ENCODE measurements at places on chromosomes 5 and 9. TPM values are rescaled to one million over a fixed set of nuclear protein-coding genes. Genes with fewer than 3 reads are reported as not detected.

- DNase-seq = no peak
Measured at GRCh38 chr9:5511935-5512580, 1.7 kb downstream of the PDCD1LG2 start.

DNA sequence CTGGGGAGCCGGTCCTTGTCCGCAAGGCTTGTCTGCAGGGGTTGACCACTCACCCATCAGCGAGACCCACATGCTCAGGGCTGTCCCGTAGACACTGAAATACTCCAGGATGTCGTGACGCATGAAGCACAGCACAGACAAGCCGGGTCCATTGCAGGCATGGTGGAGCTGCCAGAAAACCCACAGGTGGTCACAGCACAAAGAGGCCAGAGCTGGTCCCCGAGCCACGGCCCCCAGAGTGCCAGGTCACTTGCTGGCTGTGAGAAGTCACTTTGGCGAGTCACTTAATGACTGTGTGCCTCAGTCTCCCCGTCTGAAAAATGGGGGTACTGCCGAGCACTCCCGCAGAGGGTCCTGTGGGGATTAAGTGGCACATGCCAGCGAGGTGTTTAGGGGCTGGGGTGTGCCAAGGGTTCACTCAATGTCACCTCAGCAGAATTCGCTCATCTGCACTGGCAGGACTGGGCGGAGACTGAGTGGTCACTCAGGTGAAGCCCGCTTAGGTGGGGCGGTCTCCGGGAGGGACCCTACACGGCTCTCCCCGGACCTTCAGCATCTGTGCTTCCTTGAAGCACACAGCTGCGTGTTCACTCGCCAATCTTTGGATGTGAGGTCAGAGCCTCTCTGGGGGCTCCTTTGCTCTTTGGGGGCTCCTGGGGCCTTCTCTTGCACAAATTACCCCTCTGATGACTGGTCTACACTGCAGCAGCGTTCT is 4.5 kb downstream of the MYMK start:
- DNase-seq = no peak

GRCh38 chr5:166795756-166796155 is 1495.7 kb upstream of the WWC1 start:
- no peak for DNase-seq

DNA sequence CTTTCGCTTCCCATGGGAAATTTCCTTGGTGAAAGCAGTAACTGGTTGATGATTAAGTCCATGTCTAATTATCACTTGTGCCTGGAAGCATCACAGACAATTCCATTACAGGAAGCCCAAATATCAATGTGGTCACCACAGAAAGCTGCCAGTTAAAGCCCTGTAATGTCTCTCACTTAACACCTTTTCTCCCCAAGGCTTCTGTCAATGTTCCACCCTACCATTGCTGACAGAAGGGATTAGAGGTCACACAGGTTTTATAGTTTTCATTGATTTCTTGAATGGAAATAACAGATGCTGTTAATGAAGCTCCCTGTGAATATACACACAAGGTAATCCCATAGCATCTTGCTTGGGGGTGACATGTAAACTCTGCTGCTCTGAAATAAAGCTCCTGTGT is 279.2 kb downstream of the COX7C start:
- no peak for DNase-seq

The DPYSL3 gene
- total RNA-seq = 1.6 TPM

DNA sequence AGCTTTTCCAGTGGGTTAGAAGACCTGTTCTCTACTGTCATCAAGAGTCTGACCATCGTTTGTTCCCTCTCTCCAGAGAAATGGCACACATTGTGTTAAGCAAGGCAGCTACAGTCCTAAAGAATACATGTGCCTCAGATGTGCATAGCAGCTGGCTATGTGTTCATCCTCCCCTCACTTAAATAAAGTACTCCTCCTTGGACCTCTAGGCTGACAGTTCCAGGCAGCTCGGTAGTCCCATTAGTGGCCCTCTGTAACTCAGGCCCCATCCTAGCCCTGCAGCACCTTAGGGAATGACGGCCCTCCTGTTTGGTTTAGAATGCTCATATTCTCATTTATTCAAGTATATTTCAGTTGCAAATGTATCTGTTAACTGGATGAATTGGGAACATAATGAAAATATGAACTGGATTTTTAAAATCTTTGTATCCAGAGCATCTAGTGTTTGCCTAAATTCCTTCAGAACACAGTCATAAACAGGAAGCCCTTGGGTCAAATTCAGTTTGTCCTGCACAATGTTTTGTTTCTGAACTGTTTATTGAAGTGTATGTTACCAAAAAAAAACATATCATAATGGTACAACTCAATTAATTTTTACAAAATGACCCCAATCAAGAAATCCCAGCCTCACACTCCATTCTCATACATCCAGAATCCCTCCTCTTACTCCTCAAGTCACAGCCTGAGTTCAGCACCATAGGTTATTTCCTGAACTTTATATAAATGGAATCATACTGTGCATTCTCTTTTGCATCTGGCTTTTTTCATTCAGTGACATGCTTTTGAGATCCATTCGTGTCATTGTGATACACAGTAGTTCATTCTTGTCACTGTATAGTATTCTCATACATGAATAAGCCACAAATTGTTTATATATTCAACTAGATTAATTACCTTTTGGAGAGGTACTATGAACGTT is 1.6 kb upstream of the ASPN start:
- DNase-seq = no peak

- peak; percentile 53 for DNase-seq
Measured at GRCh38 chr5:139745800-139746690, 49.6 kb upstream of the PSD2 start.

- no peak for DNase-seq
Measured at GRCh38 chr5:178535299-178536175, 54.7 kb downstream of the COL23A1 start.

The PCDHGB5 gene
- total RNA-seq = 4.2 TPM

The HSPB3 gene
- not detected for total RNA-seq

DNA sequence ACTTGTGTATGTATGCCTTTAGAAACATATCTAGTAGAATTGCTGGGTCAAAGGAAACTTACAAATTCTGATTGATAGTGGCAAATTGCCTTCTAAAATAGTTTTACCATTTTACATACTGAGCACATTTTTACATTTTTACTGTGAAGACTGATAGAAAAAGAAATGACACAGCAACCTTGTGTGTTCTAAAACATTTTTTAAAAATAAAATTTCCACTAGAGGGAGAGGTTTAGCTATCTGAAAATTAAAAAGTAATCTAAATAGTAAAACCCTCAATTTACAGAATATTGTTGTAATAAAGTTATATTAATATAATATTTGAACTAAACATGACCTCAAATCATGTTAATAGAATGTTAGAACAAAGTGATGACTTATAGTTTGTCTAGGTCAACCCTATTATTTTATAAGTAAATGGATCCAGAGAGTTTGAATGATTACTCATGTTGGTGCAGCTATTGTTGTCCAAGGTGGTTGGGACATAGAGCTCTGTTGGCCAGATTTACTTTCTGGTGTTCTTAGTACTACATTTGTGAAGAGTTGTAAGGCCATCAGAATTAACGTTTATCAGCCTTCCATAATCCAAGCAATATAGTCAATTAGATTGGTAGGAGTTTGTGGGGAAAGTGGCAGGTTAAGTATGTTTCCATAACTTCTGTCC is 17.2 kb downstream of the CENPP start:
- DNase-seq = no peak

GRCh38 chr9:31790720-31791119 is 593.7 kb upstream of the ACO1 start:
- no peak for DNase-seq

The MARCOL gene
- total RNA-seq = not detected

The PLPP7 gene
- total RNA-seq = 0.30 TPM

The FBN2 gene
- total RNA-seq = 0.73 TPM

The FAM78A gene
- 1.2 TPM for total RNA-seq

- no peak for DNase-seq
Measured at GRCh38 chr9:34555002-34555348, 32.2 kb upstream of the ENHO start.

- DNase-seq = no peak
Measured at GRCh38 chr5:89211836-89212235, 328.9 kb upstream of the MEF2C start.

The LMNB1 gene
- total RNA-seq = 4.6 TPM

The WNK2 gene
- total RNA-seq = 3.7 TPM

GRCh38 chr5:179731791-179732411 is 721 bp upstream of the MAML1 start:
- DNase-seq = peak; percentile 62

The CCDC152 gene
- total RNA-seq = 0.70 TPM

- DNase-seq = no peak
Measured at GRCh38 chr9:114972510-114973136, 42.2 kb upstream of the TNFSF8 start.

GRCh38 chr5:74642543-74642863 is 2.0 kb upstream of the ENC1 start:
- DNase-seq = no peak

The PCDHA11 gene
- 0.23 TPM for total RNA-seq

The TMEM215 gene
- not detected for total RNA-seq

The NR2F1-AS1 gene
- 1.8 TPM for total RNA-seq

GRCh38 chr9:10858817-10859216 is 246.0 kb upstream of the PTPRD start:
- DNase-seq = no peak

The SLC27A4 gene
- total RNA-seq = 30.3 TPM

- no peak for DNase-seq
Measured at GRCh38 chr5:87002485-87002884, 265.2 kb upstream of the RASA1 start.

The CDX1 gene
- 0.15 TPM for total RNA-seq

The CTSV gene
- total RNA-seq = 0.15 TPM

DNA sequence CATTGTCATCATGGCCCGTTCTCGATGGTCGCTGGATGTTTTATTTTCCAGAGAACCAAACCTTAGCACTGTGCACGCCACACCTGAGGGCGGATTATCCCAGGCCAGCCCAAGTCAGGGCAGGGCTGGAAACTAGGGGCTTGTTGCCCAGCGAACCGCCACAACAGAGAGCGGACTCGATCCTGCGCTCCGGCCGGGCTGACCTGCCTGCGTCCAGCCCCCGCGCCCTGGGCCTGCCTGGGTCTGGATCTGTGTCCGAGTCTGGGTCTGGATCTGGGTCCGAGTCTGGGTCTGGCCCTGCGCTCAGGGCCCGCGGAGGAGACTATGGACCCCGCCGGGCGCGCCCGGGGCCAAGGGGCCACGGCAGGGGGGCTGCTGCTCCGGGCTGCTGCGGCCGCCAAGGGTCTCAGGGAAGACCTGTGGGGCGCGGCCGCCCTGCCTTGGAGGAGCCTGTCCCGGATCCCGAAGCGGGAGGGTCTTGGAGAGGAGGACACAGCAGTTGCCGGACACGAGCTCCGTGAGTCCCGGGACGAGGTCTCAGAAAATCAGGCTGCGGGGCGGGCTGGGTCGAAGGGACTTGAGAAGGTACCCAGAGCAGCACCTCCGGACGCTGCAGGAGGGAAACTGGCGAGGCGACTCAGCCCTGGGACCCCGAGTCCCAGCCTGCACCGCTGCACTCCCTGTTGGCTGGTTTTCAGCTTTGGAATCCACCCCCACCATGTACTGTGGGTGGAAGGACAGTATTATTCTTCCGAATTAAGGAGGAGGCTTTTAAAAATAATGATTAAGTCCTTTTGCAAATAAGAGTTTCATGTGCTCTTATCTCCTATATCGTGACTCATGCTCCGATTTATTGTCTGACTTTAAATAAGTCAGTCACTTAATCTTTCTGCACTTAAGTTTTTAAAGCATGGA is at the start of gene ANKDD1B:
TSS of gene ANKDD1B (plus strand) at position 143 of the 915 bp plus-strand sequence. CDS start at position 325, 182 bp downstream.
- no peak for DNase-seq

The BAAT gene
- 459 TPM for total RNA-seq

DNA sequence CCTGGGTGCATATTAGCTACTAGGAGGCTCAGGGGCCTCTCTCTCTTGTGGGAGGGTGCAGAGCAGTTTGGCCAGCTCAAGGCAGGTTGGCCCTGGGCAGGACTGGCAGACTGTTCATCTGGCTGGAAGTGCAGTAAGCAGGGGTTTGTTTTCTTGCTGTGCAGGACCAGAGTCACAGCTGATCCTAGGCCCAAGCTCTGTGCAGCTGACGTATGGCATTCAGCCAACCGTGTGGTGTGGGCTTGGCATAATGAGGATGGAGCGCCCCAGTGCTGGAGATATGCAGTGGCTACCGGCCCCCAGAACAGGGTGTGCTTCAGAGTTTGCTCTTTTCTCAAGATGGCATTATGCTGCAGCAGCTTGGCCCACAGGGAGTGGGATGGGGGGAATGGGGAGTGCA is 31.0 kb upstream of the PHF24 start:
- no peak for DNase-seq

DNA sequence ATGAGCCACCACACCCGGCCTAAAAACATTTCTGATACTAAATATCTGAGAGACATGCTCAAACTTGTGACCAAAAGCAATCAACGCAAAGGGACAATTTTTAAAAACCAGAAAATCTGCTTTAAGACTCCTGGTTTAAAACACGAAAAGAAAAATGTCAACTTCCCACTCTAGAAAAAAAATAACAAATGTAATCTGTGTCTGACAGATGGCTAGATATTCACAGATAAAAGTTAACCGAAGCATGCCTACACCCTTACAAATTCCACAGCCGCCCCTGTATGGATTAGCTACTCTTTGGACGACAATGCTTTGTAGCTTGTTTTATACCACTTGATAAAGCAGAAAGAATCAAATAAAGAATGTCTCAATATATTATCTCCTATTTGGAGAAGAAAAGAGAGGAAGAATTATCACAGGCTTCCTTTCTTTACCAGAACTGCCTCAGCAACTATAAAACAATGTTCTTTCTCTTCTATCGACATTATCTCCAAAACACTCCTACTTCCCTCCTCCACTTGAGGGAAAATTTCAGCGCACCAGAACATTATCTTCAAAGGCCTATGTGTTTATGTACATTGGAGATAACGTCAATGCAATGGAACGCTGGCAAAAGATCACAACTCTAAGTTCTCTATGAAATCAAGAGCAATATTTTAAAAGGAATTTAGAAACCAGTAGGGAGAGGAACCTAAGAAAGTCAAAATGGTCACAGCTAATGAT is 26.2 kb downstream of the CEMIP2 start:
- DNase-seq = no peak

DNA sequence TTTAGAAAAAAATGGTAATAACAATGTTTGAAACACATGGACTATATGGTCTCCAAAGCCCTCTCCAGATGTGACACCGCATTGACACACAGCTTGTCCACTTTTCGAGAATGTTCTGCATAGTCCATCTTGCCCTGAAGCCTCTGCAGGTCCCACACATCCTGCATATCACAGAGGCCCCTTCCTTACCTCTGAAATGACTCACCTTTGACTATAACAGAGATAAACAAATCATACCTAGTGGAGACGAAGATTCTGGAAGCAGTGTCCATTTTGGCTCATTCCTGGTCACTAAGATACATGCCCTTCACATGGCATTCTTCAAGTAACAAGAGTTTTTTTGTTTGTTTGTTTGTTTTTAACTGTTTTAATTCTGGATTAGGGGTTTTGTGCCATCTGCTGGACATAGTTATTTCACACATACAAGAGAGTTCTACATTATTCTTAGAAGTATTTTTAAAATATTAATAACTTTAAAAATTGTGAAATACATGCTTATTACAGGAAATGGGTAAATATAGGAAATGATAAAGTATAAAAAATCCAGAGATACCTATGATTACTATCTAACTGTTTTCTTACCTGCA is 5.1 kb downstream of the ARL14EPL start:
- no peak for DNase-seq

The NR5A1 gene
- total RNA-seq = 0.40 TPM

DNA sequence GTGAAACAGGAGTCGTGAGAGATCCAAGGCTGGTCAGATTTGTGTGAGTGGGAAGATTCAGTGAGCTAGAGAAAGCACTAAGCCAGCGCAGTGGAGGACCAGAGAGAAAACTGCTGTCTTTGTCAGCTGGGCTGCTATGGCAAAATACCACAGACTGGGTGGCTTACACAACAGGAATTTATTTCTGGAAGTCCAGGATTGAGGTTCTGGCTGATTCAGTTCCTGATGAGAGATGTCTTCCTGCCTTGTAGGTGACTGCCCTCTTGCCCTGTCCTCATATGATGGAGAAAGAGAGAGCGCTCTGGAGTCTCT is 24.2 kb upstream of the ANKRD33B start:
- no peak for DNase-seq

The DMRT3 gene
- not detected for total RNA-seq
